ENCODE measurements at places on chromosomes 12 and 14. TPM values are rescaled to one million over a fixed set of nuclear protein-coding genes. Genes with fewer than 3 reads are reported as not detected.
A peak's percentile ranks its signal among the peaks of the same experiment; 100 is the strongest.

Gene TSHR
- total RNA-seq = not detected

Gene GSG1
- total RNA-seq = not detected

Gene CLEC6A
- not detected for total RNA-seq

- DNase-seq = no peak
These were observed 1.7 kb upstream of the LDHB start for GRCh38 chr12:21659383-21659782.

DNA sequence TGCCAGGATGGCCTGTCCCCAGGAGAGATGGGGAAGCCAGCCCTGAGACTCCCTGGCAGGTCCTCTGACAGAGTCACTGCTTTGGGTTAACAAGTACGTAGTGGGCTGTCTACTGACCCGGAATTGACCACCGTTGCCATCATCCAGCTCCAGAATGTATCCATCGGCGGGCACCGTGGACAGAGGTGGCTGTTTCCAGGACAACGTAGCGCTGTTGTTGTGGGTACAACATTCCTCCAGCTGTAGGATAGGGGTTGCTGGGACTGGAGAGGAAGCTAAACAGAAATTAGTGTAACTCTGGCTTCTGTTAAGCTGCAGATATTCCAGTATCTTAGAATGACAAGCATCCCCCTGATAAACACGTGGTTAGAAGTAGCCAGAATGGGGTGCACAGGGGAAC lies 56.3 kb upstream of the PYGL start:
- DNase-seq = no peak

- DNase-seq = no peak
These were observed 935 bp downstream of the TBC1D30 start for GRCh38 chr12:64825143-64826021.

- no peak for DNase-seq
These were observed 59.8 kb upstream of the KRR1 start for GRCh38 chr12:75571204-75571603.

DNA sequence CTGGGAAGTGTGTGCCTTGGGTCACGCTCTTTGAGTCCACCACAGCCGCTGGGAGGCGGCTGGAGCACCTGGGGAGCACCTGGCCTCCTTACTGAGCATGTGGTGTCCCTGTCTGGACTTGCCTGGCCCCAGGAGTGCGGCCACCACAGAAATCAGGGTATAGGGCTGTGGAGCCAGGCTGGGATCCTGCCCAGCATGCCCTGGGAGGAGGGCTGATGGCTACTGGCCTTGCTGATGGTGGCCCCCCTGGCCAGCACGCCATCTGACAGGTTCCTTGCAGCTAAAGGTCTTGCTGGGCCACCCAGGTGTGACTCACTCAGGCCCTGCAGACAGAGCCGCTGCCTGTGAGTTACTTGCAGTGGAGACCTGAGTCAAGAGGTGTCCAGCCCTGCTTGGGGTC lies 6.0 kb downstream of the ULK1 start:
- DNase-seq = no peak

DNA sequence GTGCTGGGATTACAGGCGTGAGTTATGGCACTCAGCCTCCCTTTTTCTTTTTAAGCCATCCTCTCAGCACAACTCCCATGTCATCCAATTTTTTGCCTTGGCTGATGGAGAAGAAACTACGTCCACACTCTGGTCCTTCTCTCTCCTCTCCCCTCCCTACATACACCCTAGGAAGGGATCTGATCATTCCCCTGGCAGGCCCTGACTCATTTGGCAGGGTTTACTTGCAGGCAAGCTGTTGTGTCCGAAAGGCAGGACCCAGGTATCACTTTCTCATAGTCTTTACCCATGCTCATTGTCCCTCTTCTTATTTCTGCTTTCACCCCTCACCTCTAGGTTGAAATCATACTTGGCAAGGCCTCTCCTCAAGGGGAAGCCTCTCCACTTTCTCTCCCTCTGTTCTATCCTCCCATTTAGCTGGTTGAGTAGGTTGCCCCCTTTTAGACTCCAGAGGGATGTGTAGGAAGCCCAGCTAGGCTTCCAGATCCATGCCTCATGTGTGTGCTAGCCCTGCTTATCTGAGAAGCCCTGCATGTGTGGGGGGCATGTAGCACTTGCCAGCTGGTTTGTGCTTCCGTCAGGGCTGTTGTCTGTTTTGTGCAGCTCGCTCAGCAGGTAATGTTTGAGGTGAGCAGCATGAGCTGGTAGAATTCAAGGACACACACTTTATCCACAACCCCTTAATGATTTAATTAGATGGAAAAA lies 14.8 kb downstream of the GPR19 start:
- no peak for DNase-seq

GRCh38 chr12:51622564-51622963 lies 31.5 kb downstream of the SCN8A start:
- no peak for DNase-seq

DNA sequence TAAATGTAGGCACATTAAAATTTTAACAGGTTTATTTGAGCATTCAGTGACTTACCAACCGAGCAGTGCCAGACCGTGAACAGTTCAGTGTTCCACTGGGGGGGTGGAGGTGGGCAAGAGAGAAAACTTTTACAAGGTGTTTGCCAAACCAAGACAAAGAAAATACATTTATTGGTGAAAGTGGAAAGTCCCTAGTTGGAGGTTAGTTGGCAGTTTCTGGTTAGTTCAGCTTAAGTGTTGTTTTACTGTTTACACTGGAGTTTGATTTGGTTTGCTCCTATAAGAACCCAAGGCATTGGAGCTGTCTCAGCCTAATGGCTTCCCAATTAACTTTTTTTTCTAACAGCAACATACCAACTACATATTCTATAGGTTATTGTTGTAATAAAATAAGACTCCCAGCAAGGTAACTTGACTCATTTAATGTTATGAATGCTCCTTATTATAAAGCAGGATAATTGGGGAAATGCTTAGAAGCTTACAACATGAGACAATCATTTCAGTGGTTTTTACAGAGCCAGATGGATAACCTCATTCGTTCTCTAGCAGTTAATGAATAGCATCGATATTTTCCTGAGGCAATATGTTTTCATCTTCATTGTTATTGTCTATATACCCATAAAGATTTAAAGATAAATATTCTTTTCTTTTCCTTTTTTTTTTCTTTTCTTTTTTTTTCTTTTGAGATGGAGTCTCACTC lies 115.8 kb downstream of the ETNK1 start:
- DNase-seq = no peak

GRCh38 chr14:81303258-81303935 lies 82.6 kb upstream of the GTF2A1 start:
- DNase-seq = peak; percentile 92

GRCh38 chr12:24072302-24072701 lies 122.8 kb upstream of the SOX5 start:
- no peak for DNase-seq

GRCh38 chr14:45112896-45113781 lies 21.1 kb downstream of the FKBP3 start:
- no peak for DNase-seq

DNA sequence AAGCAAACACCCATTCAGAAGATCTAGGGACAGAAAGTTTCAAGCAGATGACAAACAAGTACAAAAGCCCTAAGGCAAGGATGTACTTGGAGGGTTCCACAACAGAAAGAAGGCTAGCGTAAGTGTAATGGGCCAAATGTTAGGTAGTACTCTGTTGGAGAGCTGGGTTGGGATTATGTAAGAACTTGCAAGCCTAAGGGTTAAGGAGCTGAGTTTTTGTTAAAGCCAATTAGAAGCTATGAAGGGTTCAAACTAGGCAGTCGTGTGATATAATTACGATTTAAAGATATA lies 41.4 kb downstream of the HECTD1 start:
- DNase-seq = no peak

DNA sequence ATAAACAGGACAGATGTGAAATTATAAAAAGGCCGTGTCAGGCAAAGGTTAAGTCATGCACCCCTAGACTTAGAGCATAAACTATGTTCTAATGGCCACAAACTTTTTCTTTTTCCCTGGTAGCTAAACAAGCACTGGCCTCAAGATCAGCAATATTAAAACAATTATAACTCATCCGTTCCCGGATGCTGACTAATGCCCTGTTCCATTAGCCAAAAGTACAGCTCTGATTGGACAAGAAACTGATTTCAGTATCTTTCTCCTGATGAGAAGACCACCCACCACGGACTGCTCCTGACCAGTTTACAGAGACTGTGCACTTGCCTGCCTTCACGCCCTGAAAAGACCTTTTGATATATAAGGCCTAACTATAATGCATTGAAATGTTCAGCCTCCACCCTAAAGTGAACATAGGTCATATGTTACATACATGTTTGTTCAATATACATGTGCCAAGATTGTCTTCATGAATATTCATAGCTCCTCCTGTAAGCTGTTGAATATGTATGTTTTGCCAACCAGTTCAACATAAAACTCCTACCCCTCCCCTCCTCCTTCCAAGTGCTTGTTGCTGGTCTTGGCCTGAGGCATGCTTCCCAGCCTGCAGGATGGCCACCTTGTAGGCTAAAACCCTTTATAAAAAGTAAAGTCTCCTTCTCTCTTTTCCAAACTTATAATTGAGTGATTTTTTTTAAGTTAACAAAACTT lies 162.0 kb downstream of the IPO8 start:
- DNase-seq = no peak

DNA sequence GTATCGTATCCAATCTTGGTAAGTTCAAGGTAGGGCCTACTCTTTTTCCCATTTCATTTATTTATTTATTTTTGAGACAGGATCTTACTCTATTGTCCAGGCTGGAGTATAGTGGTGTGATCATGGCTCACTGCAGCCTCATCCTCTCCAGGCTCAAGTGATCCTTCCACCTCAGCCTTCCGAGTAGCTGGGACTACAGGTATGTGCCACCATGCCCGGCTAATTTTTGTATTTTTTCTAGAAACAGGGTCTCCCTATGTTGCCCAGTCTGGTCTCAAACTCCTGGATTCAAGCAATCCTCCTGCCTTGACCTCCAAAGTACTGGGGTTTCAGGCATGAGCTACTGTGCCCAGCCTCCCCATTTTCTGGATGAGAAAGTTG lies 57.2 kb downstream of the CLMN start:
- no peak for DNase-seq

GRCh38 chr12:28130625-28131598 lies 59.3 kb upstream of the CCDC91 start:
- DNase-seq = no peak

GRCh38 chr12:118842866-118843265 lies 138.5 kb upstream of the SRRM4 start:
- DNase-seq = no peak

GRCh38 chr12:121240484-121241101 lies 30.7 kb downstream of the P2RX4 start:
- peak; percentile 92 for DNase-seq

DNA sequence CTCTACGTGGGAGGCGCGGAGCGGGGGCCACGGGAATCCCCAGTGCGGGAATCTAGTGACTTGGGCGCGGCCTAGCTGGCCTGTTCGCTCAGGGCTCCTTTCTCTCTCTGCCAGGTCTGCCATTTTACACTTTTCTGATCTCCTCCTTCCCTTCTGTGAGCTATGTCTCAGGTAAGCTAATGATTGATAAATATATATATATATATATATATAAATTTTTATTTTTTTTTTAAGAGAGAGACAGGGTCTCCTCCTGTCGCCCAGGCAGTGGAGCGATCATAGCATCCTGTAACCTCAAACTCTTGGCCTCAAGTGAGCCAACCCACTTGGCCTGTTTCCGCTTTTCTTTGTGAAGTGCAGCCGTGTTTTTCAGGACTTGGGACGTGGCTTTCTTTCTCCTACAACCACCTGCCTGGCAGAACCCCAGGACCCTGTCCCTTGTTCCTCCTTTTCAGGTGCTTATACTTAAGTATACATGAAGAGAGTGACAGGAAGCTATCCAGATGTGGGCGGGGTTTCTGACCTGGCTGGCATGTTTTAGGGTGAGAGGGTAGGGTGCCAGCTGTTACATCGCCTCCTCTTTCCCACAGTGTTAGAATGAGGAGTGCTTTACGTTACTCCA lies 547 bp downstream of the ZNF140 start:
- no peak for DNase-seq

DNA sequence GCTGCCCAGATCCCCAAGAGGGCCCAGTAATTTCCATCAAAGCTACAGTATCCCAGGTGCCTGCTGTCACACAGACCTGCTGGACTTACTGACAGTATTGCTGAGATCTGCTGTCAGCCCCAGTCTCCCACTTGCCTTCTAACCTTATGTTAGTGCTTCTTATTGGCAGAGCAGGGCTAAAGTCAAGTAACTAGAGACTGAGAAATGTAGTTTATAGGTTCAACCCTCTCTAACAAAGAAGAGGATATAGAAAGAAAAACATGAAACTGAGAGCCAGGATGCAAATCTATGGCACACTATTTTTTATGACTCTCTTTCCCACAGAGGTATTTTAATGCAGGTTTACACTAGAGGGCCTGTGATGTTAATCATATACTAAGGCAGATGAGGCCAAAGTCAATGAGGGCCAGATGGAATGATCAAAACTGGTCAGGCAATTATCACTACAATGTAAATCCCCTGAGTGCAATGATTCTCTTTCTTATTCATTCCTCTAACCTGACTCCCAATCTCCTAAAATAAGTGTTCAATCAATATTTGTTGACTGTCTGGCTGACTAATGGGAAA lies 781.9 kb downstream of the VRK1 start:
- no peak for DNase-seq
